HL-60 (cell line): ENCODE measurements at places on chromosomes 5 and 9.

DNA sequence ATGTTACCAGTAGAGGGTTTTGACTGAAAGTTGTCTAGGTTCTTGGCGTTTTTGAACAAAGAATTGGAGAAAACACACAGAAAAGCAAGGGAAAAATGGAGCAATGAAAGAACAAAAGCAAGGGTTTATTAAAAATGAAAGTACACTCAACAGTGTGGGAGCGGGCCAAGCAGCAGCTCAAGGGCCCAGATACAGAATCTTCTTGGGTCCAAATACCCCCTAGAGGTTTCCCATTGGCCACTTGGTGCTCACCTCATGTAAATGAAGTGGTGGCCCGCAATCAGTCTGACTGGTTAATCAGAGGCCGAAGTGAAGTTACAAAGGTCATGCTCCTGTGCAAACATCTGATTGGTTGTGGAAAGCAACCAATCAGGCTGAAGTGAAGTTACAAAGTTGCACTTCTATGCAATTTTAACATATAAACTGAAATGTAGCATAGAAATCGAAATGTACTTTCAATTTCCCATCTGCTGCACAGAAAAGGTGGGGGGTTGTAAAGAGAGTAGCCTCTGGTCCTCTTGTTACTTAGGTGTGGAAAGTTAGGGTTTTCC, 1.9 kb upstream of the GM2A start:
- no peak for DNase-seq

DNA sequence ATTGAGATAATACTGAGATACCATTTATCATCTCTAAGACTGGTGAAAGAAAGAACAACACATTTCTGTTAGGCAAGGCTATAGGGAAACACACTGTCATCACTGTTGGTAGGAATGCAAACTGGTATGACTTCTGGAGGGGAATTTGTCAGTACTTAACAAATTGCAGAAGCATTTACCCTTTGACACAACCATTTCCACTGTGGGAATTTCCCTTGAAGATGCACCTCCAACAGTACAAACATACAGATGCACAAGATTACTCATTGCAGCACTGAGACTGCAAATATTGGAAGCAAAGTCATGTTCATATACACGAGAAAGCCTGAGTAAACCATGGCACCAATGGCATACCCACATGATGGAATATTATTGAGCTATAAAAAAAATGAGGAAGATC, 17.6 kb downstream of the GM2A start:
- no peak for DNase-seq

- no peak for DNase-seq
Observed at GRCh38 chr5:153429761-153430380, 60.6 kb upstream of the GRIA1 start.

DNA sequence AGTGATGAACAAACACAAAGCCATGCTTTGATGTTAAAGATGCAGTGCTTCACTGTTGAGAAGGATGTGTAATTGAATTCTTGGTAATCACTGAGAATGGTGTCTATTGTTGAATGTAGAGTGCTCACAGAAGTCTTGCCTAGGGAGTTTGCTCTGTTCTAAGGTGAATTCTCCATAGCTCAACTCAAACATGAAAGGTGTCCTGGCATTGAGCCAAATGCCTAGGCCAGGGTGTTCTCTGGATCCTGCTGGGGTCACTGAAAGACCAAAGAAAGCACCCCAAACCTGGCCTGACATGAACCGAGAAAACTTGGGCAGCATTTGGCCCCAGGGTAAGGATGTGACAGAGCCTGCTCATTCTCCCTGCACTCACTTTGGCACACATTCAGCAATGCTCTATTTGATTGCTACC, 217.3 kb downstream of the ARL15 start:
- DNase-seq, result no peak

DNA sequence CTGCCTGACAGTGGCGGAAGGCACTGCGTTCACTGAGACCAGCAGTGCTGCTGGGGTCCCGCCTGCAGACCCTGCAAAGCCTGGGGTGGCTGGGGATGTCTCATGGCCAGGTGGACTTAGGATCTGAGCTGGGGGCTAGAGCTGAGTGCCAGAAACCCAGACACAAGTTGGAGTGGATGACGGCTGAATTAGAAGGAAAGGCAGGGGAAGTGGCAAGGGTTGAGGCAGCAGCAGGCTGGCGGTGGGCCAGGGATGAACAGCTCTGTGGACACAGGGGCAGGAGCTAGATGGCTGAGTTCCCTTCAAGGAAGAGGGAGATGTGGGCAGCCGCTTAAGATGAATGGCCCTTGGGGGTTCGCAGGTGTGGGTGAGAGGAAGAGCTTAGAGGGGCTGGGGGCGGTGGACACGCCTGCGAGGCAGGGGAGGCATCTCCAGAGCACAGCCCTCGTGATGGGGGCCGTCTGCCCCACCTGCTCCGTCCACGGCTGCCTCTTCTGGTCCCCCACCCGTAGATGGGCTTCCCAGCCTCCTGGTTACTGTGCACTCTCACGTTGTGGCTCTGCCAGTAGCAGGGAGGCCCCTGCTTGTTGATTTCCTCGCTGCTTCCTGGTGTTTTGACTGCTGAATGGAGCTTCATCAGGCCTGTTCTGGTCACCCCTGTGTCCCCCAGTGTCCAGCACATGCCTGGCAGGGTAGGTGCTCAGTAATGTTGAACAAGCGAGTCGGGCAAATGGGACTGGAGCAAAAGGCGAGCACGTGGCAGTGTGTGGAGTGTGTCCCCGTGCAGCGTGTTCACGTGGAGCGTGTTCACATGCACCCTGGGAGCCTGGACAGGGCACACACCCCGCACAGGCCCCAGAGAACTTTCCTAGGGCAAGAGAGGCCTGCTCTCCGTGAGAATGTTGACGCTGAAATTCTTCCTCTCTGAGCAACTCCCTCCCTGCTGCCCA, 168.2 kb downstream of the CACNA1B start:
- DNase-seq, result no peak

GRCh38 chr9:35112257-35113020, 3.2 kb downstream of the ATOSB start:
- no peak for DNase-seq

DNA sequence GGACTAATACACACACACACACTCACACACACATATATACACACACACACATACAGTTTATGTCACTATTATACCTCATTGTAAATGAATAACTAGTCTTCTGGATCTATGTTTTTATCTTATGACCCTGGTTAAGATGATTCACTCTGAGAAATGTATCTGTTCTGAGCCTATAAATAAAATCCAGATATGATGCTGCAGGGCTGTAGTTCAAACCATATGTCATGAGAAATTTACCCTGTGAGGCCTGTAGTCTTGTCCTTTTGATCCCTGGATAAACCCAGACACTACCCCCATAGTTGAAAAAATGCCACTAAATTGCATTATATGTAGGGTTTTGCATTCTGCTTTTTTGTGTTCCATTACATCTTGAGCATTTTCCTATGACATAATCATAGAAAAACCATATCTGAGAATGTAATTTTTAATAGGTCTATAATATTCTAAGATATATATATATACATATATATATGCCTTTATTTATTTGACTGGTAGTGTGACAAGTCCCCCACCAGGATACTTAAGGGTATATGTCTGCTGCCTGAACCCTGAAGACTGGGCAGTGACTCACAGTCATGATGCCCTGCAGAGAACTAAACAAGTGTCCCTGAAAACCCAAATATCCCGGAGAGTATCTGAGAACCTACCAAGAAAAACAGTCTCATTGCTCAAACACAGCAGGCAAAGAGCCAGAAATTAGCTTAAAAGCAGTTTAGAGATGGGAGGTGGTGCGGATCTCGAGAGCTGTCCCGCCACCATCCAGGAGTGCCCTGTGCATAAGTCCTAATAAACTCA, 18.4 kb upstream of the ALDOB start:
- no peak for DNase-seq

DNA sequence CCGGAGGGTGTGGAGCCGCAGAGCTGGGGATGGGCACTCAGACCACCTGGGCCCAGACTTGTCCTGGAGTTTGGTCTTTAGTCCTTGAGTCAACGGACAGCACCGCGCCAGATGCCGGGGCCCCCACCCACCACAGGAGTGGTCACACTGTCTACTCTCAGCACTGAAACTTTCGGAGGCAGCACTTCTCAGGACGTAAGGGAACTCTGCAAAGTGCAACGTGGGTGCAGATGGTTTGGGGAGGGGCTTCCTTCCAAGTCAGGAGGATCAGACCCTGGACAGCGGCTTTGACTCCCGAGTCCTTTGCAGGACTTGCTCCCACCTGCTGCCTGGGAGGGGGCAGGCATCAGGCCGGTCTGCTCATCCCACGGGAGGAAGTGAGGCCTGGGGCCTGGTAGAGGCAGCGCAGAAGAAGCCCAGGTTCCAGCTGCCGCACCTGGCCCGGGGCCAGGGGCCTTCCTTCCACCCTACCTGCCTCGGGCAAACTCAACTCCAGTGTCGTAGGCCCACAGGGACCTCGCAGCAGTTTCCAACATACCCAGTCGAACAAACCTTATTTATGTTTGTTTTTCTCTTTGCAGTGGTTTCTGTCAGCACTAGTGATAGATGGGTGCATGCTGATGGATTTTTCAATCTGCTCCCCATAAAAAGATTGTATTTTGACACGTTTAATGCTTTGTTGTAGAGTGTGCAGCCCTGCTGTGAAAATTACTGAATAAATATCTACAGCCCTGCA, 149.8 kb upstream of the PPP1R26 start:
- no peak for DNase-seq

DNA sequence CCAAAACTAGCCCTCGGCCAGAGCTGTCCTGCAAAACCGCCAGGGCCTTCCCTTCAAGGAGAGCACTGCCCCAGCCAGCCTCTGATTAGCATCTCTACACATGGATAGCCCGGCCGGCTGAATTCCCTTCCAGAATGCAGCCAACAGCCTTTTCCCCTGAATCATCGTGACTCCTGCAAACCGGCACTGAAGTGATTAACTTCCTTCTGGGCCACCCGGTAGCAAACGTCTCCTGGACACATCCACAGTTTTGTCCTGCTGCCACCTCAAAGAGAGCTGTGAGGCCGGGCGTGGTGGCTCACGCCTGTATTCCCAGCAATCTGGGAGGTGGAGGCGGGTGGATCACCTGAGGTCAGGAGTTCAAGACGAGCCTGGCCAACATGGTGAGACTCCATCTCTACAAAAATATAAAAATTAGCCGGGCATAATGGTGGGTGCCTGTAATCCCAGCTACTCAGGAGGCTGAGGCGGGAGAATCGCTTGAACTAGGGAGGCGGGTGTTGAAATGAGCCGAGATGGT, 21.1 kb upstream of the EEIG1 start:
- no peak for DNase-seq

DNA sequence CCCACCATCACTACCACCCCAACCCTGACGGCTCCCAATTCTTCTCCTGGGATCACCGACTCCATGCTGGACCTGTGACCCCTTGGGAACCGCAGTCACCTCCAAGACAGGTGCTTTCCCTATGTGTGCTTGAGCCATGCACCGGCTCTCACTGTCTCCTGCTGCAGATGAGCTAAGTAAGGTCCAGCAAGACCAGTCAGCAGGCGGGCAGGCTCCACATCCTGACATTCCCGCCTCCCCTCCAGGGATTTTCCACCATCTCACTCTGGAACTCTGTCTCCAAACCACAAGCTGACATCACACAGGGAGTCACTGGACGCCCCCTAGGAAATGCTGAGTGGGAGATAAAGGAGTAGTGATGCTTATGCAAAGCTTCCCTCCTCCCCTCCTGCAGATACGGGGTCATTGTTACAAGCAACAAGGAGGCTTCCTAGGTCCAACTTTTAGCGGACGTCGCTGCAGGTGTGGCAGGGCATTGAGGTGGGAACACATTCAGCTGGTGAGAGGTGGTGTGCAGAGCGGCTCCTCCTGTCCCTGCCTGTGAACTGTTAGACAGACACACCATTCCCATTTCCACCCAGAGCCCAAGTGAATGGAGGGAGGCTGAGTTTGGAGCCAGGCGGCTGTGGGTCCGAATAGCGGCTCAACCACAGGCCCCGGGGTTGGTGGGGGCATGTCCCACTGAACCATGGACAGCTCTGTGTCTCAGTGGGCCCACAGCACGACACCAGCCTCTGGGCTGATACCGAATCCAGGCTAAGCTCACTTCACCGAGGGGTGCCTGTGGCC, 129.2 kb upstream of the PHYKPL start:
- DNase-seq, result no peak

GRCh38 chr9:27054841-27055240, 49.4 kb upstream of the LRRC19 start:
- no peak for DNase-seq

DNA sequence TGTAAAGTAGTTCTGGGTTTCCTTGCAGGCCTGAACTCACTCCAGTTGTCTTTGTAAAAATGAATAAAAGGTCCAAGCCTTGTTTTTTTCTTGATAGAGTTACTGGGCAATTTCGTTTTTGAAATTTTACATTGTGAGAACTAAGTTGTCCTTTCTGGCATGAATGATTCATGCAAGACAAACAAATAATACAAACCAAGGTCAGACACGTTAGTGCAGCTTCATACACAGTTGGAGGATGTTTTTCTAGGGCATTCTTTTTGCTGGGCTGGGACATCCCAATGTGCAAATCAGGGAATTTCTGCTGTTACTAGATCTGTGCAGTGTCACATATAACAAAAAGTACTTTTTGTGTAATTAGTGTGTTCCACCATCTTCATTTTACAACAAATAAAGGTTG, 96.0 kb downstream of the MEGF10 start:
- no peak for DNase-seq

- peak; percentile 34 for DNase-seq
Observed at GRCh38 chr5:142322747-142323479, 1.9 kb downstream of the SPRY4 start.

GRCh38 chr9:22392523-22392922, 54.1 kb upstream of the DMRTA1 start:
- no peak for DNase-seq

GRCh38 chr5:169318556-169318955, 17.6 kb upstream of the SLIT3 start:
- no peak for DNase-seq

- no peak for DNase-seq
Observed at GRCh38 chr9:25322142-25322541, 356.1 kb downstream of the TUSC1 start.

DNA sequence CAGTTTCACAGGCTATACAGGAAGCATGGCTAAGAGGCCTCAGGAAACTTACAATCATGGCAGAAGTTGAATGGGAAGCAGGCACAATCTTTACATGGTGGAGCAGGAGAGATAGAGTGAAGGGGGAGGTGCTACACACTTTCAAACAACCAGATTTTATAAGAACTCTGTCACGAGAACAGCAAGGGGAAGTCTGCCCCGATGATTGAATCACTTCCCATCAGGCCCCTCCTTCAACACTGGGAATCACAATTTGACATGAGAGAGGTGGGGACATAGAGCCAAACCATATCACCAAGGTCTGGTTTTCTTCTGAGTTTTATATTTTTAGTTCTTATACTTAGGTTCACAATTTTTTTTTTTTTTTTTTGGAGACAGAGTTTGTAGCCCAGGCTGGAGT, 16.1 kb downstream of the ZCCHC9 start:
- DNase-seq, result no peak
